Tibial nerve (tissue), 4 donors: ENCODE measurements at places on chromosomes 4 and X. TPM values are rescaled to one million over a fixed set of nuclear protein-coding genes. Genes with fewer than 3 reads are reported as not detected.

Gene C4orf51
- total RNA-seq = not detected

- DNase-seq = no peak
Observed at GRCh38 chr4:185341377-185341776, 54.3 kb downstream of the LRP2BP start.

GRCh38 chrX:130098210-130098552 is 12.1 kb downstream of the ELF4 start:
- no peak for DNase-seq

- DNase-seq = no peak
Observed at GRCh38 chr4:95761871-95762270, 78.0 kb upstream of the PDHA2 start.

DNA sequence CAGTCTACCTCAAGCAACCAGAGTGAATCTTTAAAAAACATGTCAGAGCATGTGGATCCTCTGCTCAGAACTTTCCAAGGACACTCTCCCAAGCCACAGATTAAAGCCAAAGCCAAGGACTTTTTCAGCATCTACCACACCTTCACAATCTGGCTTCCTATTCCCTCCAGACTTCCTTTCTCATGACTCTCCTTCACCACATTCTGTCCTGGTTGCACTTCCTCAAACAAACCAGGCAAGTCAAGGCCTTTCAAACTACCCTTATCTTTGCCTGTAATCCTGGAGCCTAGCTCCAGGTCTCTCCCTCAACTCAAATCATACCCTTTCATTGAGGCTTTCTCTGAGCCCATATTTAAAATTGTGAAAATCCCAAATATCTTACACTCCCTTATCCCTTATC is 191.6 kb upstream of the GALNTL6 start:
- no peak for DNase-seq
